ENCODE measurements at places on chromosomes 7 and 10.

- no peak for DNase-seq
Measured at GRCh38 chr7:153470004-153470671, 582.1 kb upstream of the DPP6 start.

- DNase-seq, result no peak
Measured at GRCh38 chr10:79090134-79090803, 21.5 kb downstream of the ZMIZ1 start.

DNA sequence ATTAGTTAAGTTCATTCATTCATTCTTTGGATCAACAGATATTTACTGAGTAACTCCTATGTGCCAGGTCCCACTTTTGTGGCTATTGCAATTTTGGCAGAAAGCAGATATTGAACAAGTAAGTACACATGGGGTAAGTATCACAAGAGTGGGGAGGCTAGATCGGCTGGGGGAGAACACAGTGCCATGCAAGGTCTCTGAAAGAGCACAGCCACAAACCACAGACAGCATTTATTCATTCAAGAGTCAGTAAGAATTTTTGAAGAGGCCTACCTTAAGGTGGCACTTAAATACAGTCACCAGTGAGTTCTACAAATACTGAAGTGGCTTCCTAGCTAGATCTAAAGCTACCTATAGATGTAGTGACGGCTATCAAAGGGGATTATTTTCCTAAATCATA lies 304.2 kb downstream of the RNLS start:
- DNase-seq, result no peak

- DNase-seq, result no peak
Measured at GRCh38 chr10:27068217-27068891, 31.9 kb downstream of the ANKRD26 start.

GRCh38 chr7:75652788-75653187 lies 86.0 kb downstream of the HIP1 start:
- no peak for DNase-seq
